ENCODE measurements at places on chromosomes 6 and 20.

GRCh38 chr6:26249707-26249956 lies 115.4 kb upstream of the BTN3A2 start:
- DNase-seq, result no peak

DNA sequence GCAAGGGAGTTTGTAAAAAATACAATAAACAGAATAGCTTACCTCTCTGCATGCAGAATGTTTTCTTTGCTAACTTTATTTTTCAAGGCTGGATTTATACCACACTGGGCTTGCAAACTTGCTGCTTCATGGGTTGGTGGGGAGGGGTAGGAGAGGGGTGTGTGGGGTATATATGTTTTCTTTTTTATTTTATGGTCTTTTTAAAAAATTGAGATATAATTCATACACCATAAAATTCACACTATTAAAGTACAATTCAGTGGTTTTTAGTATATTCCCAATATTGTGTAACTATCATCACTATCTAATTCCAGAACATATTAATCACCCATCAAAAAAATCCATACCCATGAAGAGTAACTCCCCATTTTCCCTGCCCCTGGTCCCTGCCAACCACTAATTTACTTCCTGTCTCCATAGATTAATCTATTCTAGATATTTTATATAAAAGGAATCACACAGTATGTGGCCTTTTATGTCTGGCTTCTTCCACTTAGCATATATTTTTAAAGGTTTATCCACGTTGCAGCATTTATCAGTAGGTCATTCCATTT lies 14.3 kb upstream of the TRPC4AP start:
- peak; percentile 35 for DNase-seq

- DNase-seq, result no peak
These were observed 21.1 kb downstream of the MYT1 start for GRCh38 chr20:64185276-64185900.

GRCh38 chr6:37698264-37699137 lies 818 bp upstream of the MDGA1 start:
- peak; percentile 74 for DNase-seq

DNA sequence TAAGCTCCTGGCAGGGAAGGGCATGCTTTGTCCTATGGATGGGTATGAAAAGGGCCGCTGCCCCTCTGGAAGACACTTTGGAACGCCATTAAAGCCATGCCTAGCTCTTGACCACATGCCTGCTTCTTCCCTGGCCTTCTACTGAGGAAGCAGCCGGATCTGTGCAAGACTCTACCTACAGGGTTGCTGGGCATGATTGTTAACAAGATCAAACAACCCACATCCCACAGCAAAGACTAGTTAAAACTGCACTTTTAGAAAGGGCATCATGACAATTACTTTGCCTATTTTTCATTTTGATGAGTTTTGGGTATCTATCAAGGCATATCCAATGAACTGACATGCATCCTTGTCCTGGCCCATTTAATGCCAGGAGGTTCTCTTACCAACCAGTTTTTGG lies 25.5 kb downstream of the NSFL1C start:
- no peak for DNase-seq

DNA sequence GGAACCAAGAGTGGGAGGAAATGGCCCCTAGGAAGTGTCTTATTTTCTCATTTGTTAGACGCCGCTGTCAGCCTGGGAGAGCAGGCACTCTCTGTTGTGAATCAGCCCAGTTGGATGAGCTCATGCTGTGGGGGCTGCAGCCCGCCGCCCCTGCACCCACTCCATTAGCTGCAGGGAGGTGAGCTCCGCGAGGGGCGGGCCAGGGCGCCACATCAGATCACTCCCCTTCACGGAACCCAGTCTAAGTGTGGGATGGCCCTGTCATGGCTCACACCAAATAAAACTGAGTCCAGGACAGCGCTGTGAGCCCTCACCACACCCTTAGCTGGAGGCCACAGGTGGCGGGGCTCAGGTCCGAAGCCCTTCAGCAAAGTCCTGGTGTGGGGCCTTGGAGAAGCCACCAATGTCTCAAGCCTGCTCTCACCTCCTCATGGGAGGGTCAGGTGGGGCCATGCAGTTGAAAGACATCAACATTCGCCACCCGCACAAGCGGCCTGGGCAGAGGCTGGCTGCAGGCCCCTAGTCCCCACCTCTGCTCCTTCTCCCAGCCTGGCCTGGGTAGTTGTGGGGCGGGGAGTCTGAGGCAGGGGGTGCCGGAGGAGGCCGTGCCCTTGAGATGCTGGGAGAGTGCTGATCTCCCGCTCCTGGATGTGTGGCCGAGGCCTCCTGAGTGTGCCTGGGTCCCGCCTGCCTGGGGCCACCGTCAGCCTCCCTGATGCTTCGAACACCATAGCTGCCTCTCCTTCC lies 66.2 kb upstream of the SLCO4A1 start:
- no peak for DNase-seq

GRCh38 chr6:167910652-167911051 lies 83.9 kb downstream of the AFDN start:
- DNase-seq, result no peak

- no peak for DNase-seq
These were observed 36.1 kb downstream of the BCKDHB start for GRCh38 chr6:80142586-80142985.

DNA sequence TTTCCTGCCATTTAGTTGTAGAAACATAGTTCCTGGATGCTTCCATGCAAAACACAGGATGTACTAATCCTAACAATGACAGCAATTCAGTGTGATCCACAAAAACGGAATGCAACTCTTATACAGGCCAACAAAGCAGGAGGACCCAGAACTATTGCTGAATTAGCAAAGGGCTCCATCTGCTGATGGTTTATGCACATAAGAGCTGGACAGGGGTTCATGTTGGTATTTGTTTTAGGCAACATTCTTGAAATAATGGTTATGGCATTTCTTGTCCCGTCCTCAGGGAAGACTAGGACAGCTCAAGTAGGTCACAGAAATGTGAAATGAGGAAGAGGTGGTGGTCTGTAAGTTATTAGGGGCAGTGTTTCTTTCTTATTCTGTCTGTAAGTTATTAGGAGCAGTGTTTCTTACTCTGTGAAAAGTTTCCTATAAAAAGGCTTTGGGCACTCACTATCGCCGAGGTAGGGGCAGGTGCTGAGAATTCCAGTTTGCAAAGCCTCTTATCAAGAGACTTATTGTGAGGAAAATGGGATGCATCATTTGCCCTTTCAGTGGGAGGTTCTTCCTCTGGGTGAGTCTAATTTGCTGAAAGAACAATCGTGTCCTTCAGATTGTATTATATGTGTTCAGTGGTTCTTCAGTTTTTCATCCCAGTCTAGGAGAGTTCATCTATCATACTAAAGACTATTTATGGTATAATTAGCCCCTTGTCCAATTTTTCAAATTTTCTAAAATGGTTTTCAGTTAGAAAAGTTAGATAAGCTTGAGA lies 171.1 kb downstream of the MCHR2 start:
- DNase-seq, result peak; percentile 71

DNA sequence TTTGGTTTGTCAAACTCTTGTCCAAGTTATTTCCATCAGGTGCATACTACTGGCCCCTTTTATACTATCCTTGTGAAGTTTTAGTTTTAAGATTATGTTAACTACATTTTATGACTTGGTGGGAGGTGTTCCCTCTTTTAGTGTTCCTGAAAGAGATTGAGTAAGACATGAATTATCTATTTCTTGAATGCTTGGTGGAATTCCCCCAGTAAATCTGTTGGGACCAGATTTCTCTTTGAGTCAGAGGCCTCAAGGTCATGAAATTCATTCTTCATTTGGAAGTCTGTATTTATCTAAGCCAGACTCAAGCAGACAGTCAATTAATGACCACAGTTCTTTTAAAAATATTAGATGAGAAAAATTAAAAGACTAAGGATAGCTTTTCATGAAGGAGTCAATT lies 81.3 kb downstream of the MOXD1 start:
- peak; percentile 78 for DNase-seq

GRCh38 chr6:167349631-167350274 lies 24.9 kb downstream of the TTLL2 start:
- no peak for DNase-seq

- DNase-seq, result no peak
These were observed 223.6 kb downstream of the OGFRL1 start for GRCh38 chr6:71512256-71512655.

DNA sequence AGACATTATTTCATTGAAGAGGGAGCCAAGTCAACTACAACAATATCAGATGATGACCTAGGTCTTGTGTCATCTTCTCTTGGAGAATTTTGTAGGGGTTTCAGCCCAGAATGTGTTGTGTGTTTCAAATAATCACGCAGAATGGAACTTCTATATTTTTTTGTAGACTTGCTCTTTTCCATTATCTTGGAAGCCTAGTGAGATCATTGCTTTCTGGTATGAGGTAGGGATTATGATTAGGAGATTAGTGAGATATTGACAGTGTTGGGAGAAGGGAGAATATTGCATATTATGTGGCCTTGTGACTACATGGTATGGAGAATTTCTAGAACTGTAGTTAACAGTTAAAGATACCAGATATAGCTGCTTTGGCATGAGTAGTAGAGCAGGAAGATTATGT lies 423.6 kb upstream of the PLCB4 start:
- DNase-seq, result no peak

- DNase-seq, result no peak
These were observed 23.9 kb downstream of the ENTPD6 start for GRCh38 chr20:25219365-25219764.

DNA sequence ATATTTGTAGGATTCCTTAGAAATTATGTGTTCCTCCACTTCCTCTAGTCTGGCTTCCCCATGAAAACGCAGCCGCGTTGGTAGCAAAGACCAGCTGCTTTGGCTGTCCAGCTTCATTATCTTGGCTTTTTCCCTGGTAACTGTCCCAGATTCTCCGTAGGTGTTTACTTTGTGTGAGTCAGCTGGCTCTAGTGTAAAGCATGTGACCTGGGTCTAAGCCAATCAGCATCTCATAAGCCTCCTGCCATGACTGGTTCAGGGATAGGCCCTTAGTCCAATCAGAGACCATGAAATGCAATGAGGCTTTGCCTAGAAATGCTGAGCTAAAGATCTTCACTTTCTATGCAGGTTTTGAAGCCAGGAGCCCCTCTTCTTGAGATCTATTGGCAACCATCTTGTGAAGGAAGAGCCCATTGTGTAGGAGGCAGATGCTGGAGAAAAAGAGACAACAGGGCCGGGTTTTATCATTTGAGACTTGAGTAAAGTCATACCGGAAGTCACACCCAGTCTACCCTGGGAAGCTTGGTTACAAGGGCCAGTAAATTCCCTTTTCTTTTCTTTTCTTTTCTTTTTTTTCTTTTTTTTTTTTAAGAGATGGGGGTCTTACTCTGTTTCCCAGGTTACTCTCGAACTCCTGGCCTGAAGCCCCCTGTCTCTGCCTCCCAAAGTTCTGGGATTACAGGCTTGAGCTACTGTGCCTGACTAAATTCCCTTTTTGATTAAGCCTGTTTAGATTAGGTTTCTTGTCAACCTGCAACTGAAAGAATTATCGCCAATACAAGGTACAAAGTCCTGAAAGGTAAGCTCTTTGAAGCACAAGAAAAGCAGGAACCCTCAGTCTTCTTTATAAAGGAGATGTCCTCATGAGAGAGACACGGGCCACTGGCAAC lies 256.5 kb upstream of the RREB1 start:
- peak; percentile 98 for DNase-seq

DNA sequence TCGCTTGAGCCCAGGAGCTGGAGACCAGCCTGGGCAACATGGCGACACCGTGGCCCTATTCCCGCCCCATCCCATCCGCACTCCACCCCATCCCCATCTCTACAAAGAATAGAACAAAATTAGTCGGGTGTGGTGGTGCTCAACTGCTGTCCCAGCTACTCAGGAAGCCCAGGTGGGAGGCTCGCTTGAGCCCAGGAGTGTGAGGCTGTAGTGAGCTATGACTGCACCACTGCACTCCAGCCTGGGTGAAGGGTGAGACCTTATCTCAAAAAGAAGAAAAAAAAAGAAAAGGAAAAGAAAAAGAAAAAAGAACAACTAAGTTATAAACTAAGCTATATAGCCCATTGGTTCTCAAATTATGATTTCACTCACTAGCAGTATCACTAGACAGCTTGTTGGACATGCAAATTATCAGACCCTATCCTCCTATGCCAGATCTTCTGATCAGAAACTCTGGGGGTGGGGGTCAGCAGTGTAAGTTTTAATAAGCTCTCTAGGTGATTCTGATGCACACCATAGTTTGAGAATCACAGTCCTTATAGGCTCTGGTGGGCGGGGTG lies 491 bp upstream of the ITCH start:
- DNase-seq, result no peak

DNA sequence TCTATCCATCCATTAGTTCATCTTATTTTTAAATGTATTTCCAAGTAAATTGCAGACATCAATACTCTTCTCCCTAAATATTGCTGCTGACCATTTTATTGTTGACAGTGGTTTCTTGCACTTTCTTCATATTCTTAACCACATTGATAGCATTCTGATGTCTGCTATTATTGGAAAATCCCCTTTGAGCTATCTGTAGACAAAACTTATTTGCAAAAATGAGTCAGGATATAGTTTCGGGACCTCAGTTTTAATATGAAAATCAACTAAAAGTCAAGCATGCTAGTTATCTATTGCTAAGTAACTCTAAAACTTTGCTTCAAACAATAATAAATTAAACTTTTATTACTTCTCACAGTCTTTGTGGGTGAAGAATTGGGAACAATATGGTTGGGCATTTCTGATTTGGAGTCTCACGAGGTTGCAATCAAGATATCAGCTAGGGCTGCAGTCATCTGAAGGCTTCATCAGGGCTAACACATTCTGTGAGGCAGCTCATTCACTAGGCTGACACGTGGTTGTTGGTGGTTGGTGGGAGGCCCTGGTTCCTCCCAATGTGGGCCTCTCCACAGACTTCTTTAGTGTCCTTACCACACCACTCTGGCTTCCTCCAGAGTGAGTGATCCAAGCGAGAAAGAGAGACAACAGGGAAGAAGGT lies 32.7 kb downstream of the CD109 start:
- DNase-seq, result no peak

DNA sequence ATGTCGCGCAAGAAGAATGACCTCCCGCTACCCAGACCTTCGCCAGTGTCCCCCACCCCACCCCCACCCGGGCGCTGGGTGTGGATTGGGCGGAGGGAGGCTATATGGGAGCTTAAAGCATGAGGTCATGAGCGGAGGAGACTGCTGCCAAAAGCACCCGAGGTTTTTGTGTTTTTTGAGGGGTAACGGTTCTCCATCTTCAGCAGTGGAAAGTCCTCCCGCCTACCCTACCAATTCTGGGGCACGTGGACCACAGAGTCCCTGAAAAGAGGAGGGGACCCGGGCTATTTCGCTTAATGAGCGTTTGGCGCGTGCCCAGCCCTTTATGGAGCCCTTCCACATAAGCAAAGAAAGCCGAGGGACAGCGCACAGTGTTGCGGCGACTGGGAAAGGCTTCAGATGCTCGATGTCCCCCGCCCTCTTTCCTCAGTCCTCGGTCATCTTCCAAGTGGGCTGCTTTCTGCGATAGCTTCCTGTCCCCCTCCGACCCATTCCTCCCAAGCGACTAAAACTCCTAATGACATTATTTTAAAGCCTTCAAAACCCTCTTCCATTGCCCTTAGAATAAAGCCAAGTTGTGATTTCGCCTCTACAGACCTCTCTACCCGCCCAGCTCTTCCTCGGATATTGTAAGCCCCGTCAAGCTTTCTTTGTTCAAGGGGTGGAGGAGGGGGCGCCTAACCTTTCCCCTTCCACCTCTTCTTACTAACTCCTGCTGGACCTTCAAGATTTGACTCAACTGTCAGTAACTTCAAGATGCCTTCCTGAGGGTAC lies 2.1 kb upstream of the TRERF1 start:
- peak; percentile 73 for DNase-seq
